Stimulated activated CD4-positive, alpha-beta T cell treated with anti-CD3 and anti-CD28 coated beads, TNF-alpha, amount 100 ng/mL, for 1 hour (primary cell): ENCODE measurements at places on chromosomes 4 and X.

GRCh38 chrX:57596516-57596915 lies 4.7 kb downstream of the ZXDB start:
- DNase-seq, result no peak

- no peak for DNase-seq
Measured at GRCh38 chr4:89298788-89299152, 8.8 kb downstream of the GPRIN3 start.

DNA sequence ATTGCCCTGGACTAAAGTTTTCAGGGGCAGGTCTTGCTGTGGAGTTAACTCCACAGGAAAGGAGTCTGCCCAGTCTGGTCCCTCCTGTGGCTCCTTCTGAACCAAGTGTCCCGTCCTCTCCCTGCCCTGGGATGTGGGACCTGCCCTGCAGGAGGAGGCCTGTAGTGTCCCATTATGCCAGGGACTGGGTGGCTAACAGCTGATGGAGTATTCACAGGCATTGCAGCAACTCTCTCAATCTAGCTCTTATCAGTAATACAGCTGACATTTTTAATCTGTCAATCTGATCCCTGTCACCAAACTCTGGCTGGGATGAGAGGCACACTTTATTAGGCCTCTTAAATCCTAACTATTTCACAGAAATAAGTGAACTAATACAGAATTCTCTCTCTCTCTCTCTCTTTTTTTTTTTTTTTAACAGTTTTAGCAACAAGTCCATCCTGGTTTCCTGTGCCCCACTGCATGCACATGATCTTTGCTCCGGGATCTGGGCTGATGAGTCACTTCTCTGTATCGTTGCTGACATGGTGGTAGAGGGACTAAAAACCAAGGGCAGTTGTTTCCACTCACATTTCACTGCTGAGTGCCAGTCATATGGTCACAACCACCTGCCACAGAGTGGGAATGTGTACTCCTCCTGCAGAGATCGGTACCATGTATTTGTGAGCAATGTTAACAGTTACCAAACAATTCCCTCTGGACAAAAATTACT lies 39.1 kb downstream of the HAND2 start:
- no peak for DNase-seq

DNA sequence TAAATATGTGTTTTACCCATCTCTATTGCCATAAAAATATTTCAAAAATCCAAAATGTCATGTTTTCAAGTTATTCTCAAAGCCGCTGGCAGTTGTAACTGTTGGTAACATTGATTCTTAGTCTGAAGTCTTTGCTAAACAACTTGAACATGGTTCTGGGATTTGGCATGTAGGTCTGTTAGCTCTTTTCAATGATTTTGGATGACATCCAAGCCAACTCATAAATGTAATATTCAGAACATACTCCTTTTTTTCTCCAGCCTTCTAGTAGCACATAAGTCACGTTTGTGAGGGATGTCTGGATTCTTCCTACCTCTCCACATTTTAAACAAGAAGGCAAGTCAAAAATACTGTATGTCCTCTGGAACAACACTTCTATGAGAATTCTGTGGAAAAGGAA lies 305.3 kb downstream of the PRR32 start:
- no peak for DNase-seq

GRCh38 chr4:137226900-137227299 lies 305.4 kb downstream of the PCDH18 start:
- no peak for DNase-seq

GRCh38 chrX:39929379-39930025 lies 168.3 kb downstream of the BCOR start:
- no peak for DNase-seq

GRCh38 chr4:2811830-2812611 lies 19.1 kb downstream of the SH3BP2 start:
- no peak for DNase-seq

GRCh38 chrX:2576793-2577192 lies 76.0 kb upstream of the DHRSX start:
- no peak for DNase-seq

DNA sequence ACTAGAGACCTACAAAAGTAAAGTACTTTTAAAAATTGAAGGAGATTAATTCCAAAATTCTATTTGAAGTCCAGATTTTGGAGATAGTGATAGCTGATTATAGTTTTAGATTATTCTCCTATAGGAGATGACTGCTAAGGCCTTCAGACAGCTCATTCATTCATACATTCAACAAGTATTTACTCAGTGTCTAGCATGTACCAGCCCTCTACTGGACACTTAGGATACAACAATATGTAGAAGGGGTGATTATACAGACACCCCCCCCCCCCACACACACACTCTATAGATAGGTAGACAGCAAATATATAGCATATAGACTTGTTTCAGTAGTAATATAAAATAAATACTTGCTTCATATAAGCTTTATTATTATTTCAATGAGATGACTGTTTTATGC lies 60.4 kb upstream of the TAF9B start:
- no peak for DNase-seq

DNA sequence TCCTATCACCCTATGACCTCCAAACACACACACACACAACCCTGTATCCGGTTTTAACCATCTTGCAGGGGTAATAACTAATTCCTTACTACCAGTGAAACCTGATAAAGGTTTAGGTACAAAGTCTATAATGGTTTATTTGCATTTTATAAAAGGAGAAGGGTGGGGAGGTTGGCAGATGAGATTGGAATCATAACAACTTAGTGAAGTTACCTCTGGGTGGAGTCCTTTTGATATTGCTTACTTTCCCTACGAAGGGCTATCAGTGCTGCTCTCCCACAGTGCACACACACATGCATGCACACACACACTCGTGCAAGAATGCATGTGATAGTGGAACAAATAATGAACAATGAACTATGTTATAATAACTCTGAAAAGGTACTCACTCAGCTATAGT lies 56.1 kb downstream of the CCSER1 start:
- no peak for DNase-seq
